ENCODE measurements at places on chromosomes 3 and 15.

DNA sequence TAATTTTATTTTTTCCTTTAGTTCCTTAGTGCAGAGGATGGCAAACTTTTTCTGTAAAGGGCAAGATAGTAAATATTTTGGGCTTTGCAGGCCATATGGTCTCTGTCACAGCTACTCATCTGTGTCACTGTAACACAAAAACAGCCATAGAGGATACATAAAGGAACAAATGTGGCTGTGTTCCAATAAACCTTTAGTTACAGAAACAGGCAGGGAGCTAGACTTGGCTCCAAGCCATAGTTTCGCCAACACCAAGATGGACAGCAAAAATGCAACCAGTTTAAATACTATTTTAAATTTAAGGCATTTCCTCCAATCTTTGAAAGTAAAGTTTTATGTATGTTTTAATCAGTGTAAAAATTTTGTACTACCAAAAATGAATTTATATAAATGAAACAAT is 753.4 kb downstream of the FHIT start:
- no peak for DNase-seq

GRCh38 chr15:40815042-40815698 is 7.9 kb upstream of the DNAJC17 start:
- no peak for DNase-seq

DNA sequence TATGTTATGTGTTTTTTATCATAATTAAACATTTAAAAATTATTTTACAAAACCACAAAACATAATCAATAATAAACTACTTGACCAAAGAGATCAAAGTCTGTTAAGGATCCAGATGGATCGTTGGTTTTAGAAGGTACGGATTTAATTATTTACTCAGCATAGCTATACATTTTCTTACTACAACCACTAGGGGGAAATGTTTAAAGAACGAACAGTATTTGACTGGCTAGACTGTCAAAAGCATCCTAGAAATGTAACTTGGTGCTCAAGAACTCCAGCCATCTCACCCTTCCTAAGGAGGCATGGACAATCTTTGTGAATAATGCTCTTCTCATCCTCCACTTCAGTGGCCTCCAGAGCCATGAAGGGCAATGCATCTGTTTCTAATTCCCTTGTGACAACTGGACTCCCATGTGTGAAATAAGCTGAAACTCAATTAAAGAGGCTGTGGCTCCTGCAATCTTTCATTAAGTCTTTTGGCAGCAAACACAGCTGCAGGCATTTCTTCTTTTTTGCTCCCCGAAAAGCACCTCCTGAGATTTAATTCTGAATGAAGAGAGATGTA is 94.7 kb upstream of the TUSC7 start:
- no peak for DNase-seq

- no peak for DNase-seq
Observed at GRCh38 chr3:68485051-68485450, 447.3 kb downstream of the TAFA4 start.

DNA sequence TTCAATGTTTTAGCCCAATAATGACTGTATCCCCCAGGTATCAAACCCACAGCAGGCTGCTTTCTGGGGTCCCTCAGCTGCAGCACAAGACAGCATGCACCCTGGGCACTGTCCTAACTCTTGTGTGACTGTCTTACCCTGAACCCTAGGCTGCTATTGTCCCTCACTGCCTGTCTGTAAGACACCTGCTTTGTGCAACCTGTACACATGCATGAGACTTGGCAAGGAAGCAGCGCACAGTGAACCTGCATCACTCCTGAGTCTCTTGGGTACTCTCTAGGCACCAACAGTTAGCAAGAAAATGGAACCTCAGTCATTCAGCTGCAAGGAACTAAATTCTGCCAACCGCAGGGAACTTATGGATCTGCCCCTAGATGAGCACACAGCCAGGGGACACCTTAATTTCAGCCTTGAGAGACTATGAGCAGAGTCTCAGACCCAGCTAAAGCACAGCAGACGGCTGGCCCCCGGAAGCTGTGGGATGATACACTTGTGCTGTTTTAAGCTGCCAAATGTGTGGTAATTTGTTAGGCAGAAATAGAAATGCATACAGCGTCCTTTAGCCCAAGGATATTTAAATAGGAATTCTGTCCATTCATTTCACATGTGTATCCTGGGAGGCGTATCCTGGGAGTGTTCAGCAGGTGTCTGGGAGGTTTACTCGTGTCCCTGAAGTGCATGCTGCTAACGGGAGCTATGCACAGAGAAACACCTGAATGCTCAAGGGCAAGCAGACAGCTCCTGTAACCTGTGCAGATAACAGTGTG is 223.8 kb downstream of the KLF13 start:
- DNase-seq = no peak

- DNase-seq = no peak
Observed at GRCh38 chr3:162398554-162398953, 901.9 kb downstream of the OTOL1 start.

- no peak for DNase-seq
Observed at GRCh38 chr3:42753757-42754156, 19.3 kb downstream of the CCDC13 start.

DNA sequence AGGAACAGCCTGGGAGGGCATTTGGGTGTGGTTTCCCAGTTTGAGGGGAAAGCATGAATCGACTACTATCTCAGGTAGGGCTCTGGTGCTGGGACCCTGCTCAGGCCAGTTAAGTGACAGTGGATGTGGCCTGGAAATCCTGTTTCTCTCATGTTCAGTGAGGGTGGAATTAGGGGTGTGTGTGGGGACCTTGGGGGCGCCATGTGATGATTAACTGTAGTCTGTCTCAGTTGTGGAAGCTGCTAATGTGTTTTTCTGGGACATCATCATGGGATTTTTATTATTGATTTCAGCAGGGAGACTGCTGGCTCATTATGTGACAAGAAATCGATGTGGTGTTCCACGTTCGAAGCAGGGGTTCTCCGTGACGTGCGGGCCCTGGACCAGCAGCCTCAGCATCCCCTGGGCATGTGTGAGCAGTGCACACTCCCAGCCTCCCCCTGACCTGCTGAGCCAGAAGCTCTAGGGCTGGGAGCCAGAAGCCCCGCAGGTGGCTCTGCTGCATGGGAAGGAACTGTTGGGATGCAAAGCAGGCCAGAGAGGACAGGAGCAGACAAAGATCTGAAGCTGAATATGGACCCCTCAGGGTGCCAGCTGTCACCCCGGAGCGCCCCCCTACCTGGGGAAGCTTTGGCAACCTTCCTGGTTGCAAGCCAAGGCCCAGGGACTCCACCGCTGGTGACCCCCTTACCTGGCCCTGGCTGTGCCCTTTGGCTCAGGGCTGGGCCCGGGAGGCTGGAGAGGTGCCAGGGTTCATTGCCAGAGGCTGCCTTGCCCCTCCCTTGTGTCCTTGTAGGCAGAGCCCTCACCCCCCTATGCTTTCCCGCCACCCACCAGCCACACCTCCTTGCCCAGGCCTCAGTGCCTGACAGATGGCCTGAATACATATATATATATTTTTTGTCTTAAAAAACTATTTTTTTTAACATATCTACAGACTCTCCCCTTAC is 149.8 kb downstream of the APBA2 start:
- no peak for DNase-seq

DNA sequence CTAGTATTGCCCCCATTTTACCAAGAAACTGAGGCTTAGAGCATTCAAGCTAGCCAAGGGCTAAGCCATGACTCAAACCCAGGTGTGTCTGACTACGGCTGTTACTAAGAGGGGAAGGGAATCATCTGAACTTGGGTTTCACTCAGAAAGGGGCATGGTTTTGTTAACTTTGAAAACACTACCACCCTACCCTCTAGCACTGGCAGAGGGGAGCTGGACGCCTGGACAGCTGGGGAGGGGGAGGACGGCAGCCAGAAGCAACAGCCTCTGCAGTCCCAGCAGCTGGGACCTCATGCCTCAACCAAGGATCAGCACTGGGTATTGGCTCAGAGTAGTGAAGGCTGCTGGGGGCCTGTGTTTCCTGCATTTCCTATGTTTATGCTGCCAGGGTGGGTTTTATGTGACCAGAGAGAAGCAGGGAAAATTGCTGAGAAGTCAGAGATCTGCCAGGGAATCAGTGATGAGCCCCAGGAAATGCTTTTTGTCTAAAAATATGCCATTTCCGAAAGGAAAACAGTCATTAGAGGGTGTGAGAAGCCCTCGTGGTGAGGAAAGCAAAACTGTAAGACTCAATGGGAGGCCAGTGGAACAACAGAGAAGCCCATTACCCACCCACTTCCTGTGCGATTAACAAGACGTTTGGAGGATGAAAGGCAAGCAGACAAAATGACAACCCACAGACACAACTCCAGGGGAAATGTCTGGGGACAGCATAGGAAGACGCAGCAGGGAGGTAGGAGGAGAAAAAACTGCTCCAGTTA is 41.2 kb downstream of the LIPC start:
- DNase-seq = no peak

DNA sequence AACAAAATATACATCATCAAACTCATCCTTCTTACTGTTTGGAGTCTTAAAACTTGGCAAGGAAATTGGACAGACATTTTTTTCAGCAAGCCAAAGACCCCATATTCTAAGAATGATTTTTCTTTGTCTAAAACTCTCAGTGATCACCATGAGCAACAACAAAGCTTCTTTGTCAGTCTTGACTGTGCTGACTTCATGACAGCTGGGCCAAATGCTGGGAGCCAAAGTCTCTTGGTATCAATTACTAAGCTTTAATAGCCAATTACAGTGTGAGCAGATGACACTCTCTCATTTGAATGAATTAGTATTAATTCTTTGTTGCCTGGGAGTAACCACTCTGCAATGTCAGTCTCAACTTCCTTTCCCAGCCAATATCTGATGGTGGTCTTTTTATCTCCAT is 48.1 kb upstream of the GK5 start:
- DNase-seq = no peak

- DNase-seq = no peak
Observed at GRCh38 chr15:38463893-38464292, 10.0 kb downstream of the FAM98B start.

DNA sequence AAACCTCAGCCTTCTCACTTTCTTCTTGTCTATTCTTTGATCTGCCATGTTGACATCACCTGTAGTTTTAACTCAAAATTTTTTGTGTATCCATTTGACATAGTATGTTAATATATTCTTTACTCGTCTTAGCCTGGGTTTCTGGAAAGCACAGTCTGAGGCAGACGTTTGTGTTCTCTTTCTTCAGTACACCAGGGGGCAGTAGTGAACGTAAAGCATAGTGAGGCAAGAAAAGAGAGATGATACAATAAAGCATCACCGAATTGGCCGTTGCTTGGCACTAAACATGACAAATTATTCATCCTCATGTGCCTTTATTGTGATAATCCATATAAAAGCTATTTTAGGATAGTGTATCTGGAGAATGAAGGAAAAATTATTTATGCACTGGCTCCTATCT is 141.0 kb upstream of the MYRIP start:
- peak; percentile 4 for DNase-seq

DNA sequence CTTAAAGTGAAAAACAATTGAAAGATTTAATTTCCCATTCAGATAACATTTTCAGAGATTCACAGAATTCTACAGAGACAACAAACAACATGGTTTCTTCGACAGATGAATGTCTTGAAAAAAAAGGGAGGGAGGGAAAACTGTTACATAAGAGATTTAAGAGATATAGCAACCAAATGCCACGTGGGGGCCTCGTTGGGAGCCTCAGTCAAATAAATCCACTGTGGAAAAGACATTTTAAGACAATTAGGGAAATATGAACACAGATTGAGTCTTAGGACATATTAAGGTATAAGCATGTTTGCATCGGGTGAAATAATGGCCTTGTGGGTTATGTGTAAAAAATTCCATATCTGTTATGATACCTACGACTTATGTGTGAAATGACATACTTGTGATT is 5.0 kb upstream of the PRRT3 start:
- no peak for DNase-seq

DNA sequence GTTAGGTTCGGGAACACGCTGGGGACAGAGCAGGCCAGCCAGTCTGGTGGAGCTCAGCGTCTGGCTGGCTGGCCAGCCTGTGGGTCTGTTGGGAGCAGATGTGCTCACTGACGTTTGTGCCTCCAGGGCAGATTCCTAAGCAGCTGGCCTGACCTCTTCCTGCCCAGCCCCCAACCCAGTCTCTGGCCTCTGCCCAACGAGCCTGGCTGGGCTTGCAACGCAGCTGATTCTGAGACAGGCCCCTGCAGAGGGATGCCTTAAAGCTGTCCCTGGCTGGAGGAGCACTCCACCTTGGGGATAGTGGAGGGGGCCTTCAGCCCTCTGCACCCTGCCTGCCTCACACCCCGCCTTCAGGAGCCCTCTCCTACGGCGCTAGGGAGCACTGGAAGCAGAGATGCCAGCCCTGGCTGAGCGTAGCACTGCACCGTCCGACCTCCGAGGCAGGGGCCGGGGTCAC is 46.0 kb downstream of the KLF13 start:
- no peak for DNase-seq

DNA sequence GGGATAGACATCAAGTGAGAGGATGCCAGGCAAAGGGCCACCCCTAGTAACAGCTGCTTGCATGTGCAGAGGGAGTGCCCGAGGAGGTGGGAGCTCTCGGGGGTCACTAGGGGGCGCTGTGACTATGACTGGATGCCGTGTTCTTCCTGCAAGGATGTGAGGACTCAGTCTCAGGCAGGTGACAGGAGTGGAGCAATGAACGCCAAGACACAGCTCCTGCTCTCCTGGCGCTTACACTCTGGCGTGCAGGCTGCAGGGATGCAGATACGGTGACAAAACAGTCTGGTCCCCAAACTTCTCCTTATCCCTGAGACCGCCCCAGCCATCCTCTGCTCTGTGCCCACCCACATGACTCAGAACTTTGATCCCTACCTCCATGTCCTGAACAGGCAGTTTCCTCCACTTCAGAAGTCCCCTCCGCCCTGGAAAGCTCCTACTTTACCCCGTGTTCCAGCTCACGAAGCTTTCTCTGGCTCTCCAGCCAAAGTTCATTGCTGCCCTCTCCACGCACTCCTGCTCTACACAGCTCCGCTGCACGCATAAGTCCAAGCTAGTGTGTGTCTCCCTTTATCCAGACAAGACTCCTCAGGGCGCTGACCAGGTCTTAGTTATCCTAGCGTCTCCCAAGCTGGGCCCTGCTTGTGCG is 14.7 kb downstream of the RHOV start:
- no peak for DNase-seq

DNA sequence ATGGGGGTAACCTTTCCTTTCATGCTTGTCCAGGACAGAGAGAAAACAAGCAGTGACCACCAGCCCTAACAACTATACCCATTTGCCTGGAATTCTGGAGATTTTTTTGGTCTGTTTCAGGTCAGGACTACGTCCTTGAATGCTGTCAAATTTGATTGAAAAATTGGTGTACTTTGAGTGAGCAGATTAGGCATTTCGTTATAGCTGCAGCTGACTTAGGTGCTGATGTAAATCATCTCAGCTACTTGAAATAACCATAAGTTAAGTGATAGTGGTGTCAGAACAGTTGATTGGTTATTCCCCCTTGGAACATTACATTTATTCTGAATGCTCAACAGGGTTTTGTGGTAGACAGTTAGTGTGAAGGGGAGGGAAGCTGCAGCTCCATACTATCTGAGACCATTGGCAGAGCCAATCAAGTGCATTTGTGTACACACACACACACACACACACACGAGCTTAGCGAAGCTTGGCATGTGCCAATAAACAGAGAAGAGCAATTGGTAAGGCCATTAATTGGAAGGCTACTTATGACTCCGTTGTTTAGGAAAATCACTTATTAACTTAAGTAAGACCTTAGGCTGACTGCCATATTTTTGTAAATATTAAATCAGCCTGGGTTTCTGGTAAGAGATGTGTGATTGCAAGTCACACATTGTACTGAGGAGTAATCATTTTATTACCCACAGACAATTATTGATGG is 447.8 kb downstream of the MFSD1 start:
- DNase-seq = no peak
